ENCODE measurements at places on chromosomes 2 and 18.

GRCh38 chr2:419687-420317, 131.9 kb upstream of the ALKAL2 start:
- DNase-seq: no peak

- no peak for DNase-seq
Measured at GRCh38 chr2:169546756-169547155, 26.9 kb downstream of the FASTKD1 start.

DNA sequence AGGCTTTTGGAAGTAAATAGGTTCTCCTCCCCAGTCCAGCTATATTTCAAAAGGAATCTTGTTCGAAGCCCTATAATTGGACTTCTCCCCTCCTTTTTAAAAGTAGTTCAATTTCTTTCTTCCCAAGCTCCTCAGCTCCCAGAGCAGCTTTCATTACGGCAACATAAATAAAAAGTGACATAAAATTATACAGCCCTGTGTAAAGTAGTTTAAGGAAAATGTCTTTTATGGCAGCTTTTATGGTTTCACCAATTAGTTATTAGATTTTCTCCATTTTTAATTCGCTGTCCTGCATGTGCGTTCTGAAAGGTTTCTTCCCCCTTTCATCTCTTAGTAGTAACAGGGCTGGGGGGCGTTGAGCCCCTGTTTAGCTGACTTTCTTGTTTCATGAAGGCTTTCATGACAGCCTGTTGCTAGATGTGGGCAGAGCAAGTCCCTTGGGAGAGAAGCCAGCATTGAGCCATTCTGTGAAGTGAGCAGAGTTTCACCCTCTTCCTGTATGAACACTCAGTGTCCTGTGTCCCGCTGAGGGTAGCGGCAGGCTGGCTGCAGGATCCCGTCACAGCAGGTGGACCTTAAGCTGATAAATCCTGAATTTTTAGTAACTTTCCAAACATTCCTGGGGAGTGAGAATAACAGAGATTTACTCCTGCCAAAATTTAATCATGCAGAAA, 229.7 kb upstream of the SPRED2 start:
- DNase-seq: no peak

GRCh38 chr2:120255986-120256650, 3.5 kb downstream of the RALB start:
- DNase-seq: no peak

DNA sequence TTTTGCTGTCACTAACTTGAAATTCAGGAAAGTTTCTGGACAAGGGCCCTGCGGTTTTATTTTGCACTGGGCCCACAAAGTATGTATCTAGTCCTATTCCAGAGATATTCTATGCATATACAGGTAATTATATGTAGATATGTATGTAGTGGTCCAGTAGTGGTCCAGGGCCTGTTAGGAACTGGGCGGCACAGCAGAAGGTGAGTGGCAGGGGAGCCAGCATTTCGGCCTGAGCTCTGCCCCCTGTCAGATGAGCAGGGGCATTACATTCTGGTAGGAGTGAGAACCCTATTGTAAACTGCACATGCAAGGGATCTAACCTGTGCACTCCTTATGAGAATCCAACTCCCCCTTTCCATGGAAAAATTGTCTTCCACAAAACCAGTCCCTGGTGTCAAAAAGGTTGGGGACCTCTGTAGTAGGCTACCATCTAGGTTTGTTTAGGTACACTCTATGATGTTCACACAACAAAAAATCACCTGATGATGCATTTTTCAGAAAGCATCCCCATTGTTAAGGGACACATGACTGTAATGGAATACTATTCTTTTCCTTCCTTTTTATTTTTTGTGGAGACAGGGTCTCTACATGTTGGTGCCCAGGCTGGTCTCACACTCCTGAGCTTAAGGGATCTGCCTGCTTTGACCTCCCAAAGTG, 2.8 kb upstream of the PPP4R3B start:
- no peak for DNase-seq

DNA sequence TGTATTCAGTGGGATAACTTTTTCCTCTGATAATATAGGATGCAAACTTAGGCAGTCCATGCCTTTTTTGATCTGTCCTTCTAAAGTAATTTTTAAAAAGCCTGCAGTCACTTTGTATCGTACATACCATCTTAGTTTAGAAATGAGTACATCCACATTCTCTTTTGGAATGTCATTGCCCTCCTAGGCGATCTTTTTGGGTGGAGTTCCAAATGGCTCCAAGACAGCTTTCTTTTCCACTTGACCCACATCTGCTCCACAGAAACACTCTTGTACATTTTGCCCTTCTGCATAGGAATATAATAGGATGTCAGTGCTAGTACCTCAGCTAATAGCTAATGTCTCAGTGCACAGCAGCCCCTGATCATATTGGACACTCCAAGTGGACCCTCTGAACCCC, 21.8 kb upstream of the HTR2B start:
- no peak for DNase-seq

- no peak for DNase-seq
Measured at GRCh38 chr2:202813387-202813786, 58.2 kb downstream of the ICA1L start.

- DNase-seq: no peak
Measured at GRCh38 chr2:11872247-11872947, 126.0 kb downstream of the LPIN1 start.

GRCh38 chr2:138712212-138712979, 67.8 kb downstream of the NXPH2 start:
- no peak for DNase-seq

DNA sequence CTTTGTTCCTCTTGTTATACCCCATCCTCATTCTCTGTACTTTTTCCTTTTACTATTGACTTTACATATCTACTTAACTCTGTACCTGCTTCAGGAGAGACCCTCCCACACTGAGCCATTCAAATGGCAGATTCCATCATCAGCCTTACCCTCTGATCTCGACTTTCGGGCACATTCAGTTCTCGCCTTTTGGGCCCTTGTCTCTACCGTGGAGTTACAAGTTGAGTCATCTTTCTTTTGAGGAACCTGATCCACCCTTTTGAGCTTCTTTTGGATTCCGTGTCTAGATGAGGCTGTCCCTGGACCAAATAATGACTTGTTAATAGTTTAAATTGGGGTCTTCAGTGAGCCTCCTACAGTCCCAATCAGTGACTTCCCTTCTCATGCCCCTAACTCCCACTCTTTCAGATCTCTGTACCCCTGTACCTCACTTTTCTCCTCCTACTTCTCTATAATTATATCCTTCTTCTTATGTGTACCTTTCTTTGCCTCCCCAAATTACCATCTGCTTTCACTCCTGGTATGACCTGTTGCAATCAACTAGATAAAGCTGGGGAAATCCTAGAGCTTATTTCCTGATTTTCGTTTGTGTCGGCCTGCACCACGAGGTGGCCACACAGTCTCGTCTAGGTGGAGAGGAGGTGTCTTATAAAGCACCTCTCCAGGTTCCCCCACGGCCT, 17.2 kb downstream of the SP110 start:
- peak; percentile 20 for DNase-seq

GRCh38 chr18:57543560-57543959, 42.9 kb downstream of the FECH start:
- DNase-seq: no peak

DNA sequence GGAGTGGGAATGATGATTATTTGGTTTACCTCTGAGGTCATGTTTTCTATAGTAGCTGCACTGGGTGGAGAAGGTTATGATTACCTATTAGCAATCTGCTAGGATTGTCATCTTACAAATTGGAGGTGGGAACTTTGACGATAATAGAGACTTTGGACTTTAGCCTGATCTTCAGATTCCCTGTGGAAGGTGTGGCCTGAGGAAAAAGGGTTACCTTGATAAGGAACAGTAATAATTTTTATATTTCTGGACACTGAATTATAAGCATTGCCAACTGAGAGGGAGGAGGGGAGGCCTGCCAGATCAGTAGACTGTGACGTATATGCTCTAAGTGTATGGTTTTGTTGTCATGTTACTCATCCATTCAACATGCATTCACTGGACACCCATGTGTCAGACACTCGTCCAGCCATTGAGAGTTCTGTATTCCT, 183.4 kb upstream of the FOSL2 start:
- DNase-seq: no peak

GRCh38 chr2:99715956-99716355, 226.1 kb upstream of the REV1 start:
- DNase-seq: no peak

- peak; percentile 69 for DNase-seq
Measured at GRCh38 chr2:158457826-158458616, 1.3 kb downstream of the PKP4 start.

Data from stimulated activated CD4-positive, alpha-beta T cell treated with anti-CD3 and anti-CD28 coated beads, Interleukin-2, amount 100 ng/mL, for 24 hours (primary cell).